Brain microvascular endothelial cell (primary cell): ENCODE measurements at places on chromosomes 4 and X.

GRCh38 chrX:106959901-106960300 lies 39.7 kb downstream of the CLDN2 start:
- peak; percentile 31 for DNase-seq

GRCh38 chrX:24774650-24775049 lies 80.9 kb downstream of the POLA1 start:
- DNase-seq, result no peak

GRCh38 chr4:46937493-46937892 lies 28.4 kb upstream of the COX7B2 start:
- DNase-seq, result no peak

GRCh38 chr4:151555151-151555945 lies 146.4 kb downstream of the FHIP1A start:
- no peak for DNase-seq

DNA sequence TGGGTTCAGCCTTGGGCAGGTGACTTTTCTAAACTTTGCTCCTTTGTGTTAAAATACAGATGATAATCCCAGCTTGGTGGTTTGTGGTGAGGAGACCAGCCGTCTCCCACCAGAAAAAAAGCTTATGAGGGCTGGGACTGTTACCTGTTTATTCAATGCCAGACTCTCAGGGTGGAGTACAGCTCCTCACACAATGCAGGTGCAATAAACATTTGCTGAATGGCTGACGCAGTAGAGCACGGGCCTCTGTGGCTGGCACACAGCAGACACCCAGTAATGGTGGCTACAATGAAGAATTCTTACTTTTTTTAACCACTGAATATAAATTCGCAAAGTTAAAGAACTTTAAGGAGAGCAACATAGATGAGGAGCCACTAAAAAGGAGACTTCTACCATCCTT lies 30.2 kb downstream of the BEND4 start:
- no peak for DNase-seq
